Tibial artery (tissue), 4 donors: ENCODE measurements at places on chromosomes 5 and 9.

DNA sequence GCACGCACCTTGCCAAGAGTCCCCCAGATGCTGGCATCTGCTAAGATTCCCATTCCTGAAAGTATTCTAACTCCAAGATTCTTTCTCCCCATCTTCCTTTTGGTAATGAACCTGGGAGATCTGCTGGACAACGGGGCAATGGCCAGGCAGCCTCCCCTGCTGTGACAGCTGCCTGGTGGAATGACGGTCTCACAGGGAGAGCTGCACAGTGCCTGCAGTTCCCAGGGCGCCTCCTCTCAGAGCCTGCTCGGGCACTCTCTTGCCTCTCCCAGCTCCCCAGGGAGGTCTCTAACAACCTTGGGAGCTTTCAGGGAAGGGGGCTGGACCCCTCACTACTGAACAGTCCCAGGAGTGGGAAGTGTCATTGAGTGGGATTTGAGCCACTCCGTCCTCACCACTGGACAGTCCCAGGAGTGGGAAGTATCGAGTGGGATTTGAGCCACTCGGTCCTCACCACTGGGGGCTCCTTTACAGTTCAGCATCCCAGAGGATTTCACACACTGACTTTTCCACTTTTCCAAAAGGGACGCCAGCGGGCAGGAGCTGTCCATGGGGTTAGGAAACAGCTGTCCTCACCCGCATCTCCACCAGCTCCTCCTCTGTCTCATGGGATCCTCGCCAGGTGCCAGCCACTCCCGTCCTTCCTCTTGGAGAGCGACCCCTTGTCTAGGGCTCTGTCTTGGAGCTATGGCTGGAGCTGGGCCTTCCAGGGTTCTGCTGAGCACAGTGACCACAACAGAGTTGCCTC, 65.7 kb downstream of the ADAMTS2 start:
- H3K4me1 ChIP-seq = peaks cover 50% of the 10 kb centered on the region
- no peak for DNase-seq
- no peaks in the 10 kb centered on the region for H3K27me3 ChIP-seq
- H3K36me3 ChIP-seq = no peaks in the 10 kb centered on the region

DNA sequence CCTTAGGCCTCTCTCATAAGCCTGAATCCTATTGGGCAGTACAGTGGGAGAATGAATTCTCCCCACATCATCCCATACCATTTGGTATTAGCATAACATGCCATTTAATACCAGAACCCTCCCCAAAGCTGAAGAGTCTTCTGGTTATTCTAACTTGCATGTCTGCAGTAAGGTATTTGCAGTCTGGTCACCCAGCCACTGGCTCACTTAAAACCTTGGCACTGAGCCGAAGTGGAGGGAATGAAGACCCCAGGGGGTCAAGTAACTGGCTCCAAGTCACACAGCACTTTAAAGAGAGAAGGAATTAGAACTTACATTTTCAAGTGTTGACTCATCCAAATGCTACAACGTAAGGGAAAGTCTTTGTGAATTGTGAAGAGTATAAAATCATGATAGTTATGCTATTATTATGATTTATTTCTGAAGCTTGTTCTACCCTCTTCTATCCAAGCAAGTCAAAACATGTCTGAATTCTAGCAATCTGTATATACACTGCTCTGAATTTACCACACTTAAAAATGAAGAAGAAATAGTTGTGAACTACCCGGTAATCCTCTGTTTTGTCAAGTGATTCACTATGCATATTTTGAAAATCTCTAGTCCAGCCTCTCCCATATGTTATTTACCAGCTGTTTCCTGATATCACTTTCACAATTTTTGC, 28.5 kb downstream of the GLRA1 start:
- no peak for DNase-seq
- H3K4me3 ChIP-seq = no peak overlapping the region
- H3K4me1 ChIP-seq = peaks cover 26% of the 10 kb centered on the region
- H3K27me3 ChIP-seq = no peaks in the 10 kb centered on the region
- no peaks in the 10 kb centered on the region for H3K36me3 ChIP-seq

- peaks cover 67% of the 10 kb centered on the region for H3K4me1 ChIP-seq
- H3K27me3 ChIP-seq = no peaks in the 10 kb centered on the region
- no peaks in the 10 kb centered on the region for H3K36me3 ChIP-seq
- DNase-seq = peak; percentile 96
Measured at GRCh38 chr5:38467353-38468040, 88.9 kb downstream of the LIFR start.

- H3K4me1 ChIP-seq = peaks cover 9% of the 10 kb centered on the region
- H3K36me3 ChIP-seq = no peaks in the 10 kb centered on the region
- DNase-seq = no peak
- no peak overlapping the region for H3K4me3 ChIP-seq
- H3K27me3 ChIP-seq = no peaks in the 10 kb centered on the region
Measured at GRCh38 chr9:95627802-95628201, 111.0 kb upstream of the PTCH1 start.

DNA sequence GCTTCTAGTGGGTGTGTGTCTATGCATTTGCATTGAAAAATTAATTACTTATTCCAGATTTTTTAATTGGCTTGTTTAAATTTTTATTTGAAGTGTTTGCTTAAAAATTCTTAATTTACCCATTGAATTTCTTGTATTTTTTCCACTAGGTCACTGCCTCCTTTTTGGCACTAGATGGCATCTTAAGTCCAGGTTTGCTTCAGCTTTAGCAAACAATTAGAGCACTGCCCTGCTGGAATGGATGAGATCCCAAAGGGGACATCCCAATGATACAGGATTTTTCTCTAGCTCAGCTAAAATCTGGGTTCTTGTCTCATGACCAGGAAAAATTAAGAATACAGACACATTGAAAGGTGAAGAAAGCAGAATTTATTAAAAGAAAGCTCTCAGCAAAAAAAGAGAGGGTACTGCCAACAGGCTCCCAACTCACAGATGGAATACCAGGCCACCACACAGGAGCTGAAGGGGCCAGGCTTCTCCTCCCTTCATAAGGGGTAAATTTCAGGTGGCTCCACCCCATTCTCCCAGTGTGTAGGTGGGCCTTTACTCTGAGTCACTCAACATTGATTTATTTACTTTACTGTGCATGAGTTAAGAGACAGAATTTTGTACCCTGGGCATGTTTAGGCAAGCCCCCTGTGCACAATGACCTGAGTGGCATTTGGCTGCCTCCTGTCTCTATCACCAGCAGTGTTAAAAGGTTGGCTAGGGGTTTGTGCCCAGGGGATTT, 532.4 kb downstream of the ANXA1 start:
- no peaks in the 10 kb centered on the region for H3K4me1 ChIP-seq
- DNase-seq = no peak
- H3K27me3 ChIP-seq = no peaks in the 10 kb centered on the region
- no peak overlapping the region for H3K4me3 ChIP-seq

- H3K27me3 ChIP-seq = no peaks in the 10 kb centered on the region
- H3K27ac ChIP-seq = no peak overlapping the region
- no peaks in the 10 kb centered on the region for H3K4me1 ChIP-seq
- H3K4me3 ChIP-seq = no peak overlapping the region
- no peak for DNase-seq
- H3K36me3 ChIP-seq = no peaks in the 10 kb centered on the region
Measured at GRCh38 chr5:17267106-17267505, 49.7 kb downstream of the BASP1 start.

DNA sequence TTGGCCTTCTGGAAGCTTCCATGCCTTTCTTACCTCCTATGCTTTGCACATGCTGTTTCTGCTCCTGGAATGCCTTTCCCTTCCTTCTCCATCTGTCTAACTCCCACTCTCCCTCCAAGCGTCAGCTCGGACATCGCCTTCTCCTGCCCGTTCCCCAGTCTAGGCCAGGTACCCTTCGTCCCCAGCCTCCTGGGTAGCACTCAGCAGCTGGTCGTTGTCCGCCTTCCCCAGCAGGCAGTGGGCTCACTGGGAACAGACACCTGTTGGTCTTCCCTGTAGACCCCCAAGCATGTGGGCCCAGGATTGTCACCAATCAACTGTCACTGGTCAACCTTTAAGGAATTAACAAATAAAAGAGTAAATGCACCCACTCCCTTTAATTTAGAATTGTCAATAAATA, 202.2 kb downstream of the RGS3 start:
- no peaks in the 10 kb centered on the region for H3K36me3 ChIP-seq
- no peaks in the 10 kb centered on the region for H3K27me3 ChIP-seq
- H3K4me3 ChIP-seq = no peak overlapping the region
- H3K27ac ChIP-seq = no peak overlapping the region
